ENCODE measurements at places on chromosomes 5 and 9.

GRCh38 chr9:27328483-27328882, 31.5 kb upstream of the EQTN start:
- DNase-seq: no peak

GRCh38 chr5:97418462-97418861, 235.4 kb upstream of the RIOK2 start:
- no peak for DNase-seq

GRCh38 chr9:79719989-79720388, 148.2 kb downstream of the TLE4 start:
- no peak for DNase-seq

DNA sequence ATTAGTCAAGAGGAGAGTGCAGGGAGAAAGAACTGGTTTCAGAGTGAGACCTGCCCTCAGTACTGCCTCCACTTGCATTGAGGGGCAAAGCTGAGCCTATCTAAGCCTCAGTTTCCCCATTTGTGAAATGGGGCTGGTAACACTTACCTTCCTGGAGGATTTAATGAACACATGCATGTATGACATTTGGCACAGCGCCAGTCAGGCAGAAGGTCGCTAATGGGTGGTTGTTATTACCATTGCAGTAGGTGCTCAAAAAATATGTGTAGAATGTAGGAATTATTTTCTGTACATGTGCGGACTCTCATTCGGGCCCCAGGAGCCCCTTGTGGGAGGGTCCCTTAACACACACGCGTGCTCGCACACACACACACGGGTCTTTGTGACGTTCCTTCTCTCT, 10.9 kb downstream of the FAT2 start:
- DNase-seq: no peak

DNA sequence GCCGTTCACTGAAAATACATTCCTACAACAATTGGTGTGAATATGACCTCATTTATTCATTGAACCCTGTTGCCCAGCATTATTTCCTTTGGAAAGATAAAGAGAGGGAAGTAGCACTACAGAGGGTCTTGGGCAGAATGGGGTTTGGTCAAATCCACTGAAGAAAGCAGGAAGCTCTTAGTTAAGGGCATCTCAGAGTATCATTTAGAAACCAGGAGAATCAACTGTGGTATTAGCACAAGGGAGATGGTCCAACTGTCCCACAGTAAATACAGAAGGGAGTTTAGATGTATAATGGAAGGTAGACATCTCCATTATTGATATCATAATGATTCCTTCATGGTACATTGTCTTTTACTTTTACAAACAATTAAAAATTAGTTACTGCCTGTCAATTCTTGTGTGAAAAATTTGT, 47.1 kb downstream of the LIX1 start:
- DNase-seq: no peak

GRCh38 chr5:44646016-44646415, 162.7 kb upstream of the MRPS30 start:
- DNase-seq: no peak

- no peak for DNase-seq
These were observed 116.7 kb downstream of the NR6A1 start for GRCh38 chr9:124654431-124654830.

DNA sequence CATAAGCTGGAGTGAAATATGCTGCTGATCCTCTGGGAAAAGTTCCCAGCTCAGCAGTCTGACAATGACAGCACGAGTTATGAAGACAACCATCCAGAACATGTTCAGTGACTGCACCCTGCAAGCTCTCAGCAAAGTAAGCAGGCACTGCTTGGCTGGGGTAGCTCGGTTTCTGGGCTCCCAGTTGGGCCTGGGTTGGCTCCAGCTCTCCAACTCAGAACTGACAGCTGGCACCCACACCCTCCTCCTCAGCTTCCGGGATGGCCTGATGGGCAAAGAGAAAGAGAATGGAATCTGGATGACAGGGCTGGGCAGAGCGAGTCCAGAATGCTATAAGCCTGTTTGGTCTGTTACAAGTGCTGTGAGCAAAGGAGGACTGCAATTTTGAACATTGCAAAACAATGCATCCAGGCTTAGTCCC, 185.0 kb downstream of the CSNK1G3 start:
- DNase-seq: no peak

- no peak for DNase-seq
These were observed 43.3 kb downstream of the FGF10 start for GRCh38 chr5:44345871-44346270.

DNA sequence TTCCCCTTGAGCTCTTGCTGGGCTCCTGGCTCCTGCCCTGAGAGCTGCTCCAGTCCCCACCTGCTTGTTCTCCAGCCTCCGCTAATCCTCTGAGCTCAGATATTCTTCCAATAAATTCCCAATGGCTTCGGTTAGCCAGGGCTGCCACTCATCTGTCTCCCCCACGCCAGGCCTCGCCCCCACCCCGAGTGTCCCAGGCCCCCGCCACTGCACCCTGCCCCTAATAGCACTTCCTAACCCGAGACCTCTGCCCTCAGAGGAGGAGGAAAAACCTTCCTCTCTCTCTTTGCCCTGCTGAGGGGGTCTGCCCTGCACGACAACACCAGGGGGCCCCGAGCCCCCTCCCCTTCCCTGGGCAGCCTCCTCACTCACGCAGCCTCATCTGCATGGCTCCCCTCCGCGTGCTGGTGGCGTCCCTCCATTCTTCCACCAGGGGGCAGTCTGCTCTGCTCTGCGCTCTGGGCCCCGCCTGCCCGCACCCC, 5.4 kb upstream of the LCN15 start:
- DNase-seq: no peak

GRCh38 chr5:90871391-90871991, 312.9 kb downstream of the ADGRV1 start:
- DNase-seq: no peak

DNA sequence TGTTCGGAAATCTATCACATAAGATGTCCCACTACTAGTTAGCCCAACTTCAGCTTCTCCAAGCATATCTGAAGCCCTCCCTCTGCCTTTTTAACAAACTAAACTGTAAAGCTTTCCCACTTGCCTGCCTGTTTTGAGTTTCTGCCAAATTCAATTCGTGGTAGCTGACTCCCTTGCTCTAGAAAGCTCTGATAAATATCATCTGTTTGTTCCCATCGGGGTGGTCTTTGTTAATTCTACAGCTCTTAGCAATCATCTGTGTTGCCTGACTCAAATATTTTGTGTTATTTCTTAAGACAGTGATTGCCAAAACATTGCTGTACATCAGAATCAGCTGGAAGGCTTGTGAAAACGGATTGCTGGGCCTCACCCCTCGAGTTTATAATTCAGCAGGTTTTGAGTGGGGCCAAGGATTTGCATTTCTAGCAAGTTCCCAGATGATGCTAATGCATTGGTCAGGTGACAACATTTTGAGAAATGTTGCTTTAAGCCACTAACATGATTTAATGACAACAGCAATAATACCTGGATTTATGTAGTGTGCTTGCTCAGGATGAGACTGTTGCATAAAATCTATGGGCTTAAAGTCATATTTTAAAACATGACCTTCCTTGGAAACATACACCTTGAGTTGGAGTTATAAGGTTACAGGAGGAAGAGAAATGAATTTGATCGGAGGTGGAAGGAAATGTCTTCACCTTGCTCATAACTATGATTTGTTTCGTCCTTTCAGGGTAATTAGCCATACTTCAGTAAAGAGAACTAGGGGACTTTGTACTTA, 631.9 kb downstream of the PSAT1 start:
- DNase-seq: no peak

- no peak for DNase-seq
These were observed 28.8 kb upstream of the TLE4 start for GRCh38 chr9:79542735-79543620.

DNA sequence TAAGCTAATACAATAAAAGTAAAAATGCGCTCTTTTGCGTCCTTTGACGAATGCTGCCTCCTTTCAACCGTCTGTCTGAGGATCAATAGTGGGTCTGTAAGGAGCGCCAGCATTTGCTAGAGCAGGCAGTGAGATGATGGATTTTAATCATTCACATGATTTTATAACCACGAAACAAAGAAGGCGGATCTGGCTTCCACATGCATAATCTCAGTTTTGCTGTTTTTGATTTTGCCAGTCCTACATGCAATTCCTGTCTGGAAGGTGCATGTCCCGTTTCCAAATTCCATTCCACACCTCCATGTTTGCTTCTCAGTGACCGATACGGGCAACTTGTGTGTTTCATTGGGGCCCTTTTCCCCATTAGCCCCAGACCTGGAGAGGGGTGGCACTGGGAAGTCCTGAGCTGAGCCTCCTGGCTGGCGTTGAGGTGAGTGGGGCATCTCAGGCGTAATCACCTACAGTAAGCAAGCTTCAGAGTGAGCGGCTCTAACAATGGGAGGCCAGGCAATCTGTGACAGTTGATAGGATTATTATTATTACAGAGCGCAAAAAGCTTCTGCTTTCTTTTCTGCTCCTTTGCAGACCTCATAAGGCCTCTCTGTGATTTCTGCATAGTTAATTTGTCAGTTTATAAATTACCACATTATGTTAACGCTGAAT, 405.4 kb downstream of the ZSWIM6 start:
- no peak for DNase-seq

- DNase-seq: no peak
These were observed 6.3 kb downstream of the ARL15 start for GRCh38 chr5:54304040-54304439.

DNA sequence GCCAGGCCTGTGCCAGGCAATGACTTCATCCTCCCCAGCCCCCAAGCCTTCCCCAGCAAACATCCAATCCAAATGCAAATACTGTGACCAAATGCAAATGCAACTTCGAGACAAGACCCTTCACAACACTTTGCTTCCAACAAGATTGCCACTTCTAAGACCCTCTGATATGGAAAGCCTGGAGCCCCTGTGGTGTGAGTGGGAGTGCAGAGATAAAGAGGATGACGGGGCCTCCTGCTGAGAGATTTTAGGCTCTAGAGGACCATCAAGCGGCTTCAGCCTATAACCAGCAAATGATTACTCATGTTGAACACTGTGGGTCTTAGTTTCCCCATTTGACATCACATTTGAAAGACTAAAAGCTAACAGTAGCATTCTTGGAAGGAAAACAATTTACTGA, 46.6 kb upstream of the GABRP start:
- DNase-seq: no peak

- no peak for DNase-seq
These were observed 1.1 kb upstream of the DBH start for GRCh38 chr9:133635098-133635497.

- no peak for DNase-seq
These were observed 157.1 kb downstream of the HTR1A start for GRCh38 chr5:63805151-63805550.

DNA sequence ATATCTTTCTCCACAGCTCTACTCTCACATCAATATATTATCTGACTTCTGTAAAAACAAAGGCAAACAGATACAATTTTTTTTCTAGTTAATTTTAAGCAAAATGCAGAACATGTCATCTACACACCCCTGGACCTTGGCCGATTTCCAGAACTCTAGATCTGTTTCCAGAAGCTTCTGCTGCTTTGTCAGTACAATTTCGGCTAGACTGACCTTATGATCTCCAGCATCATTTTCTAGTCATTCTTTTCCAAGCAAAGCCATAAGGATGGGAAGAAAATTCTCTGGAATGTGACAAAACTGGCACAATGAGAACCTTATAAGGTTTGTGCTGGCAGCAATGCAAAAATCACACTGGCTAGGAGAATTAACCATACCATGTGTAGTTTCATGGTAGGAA, 132.8 kb upstream of the MPDZ start:
- DNase-seq: no peak

GRCh38 chr9:100066539-100066938, 32.3 kb downstream of the ERP44 start:
- no peak for DNase-seq

DNA sequence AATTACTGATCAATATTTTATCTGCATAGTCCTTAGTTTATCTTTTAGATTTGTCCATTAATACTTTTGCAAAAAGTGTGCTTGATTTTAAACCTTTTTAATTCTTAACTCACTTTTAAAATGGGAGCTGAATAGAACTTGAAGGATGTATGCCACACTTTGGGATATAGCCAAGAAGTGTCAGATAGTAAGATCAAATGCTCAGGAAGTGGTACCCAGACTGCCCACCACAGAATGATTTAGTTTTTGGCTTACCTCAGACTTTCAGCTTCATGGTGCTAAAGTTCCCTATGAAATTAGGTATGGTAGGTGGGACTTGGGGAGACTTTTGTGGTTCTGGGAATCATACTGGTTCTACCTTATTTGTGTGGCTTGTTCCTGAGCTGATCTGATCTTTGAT, 14.7 kb downstream of the FOCAD start:
- no peak for DNase-seq

DNA sequence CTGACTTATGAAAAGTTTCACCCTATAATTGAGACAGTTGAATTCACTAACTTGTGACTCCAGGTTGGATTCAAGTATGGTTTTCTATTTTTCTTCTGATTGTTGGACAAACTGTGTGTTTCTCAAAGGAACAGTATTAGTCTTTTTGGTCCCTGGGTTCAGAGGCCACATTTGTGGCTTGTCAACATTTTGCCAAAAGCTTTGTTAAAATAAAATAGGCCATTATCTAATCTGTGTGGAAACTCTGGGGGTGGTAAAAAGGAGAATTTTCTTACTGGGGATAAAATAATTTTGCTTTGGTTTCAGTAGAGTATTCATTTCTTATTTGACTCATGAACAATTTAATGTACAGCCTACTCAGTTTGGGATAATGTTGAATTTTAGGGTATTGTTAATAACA, 166.3 kb downstream of the TMEM167A start:
- no peak for DNase-seq

- DNase-seq: no peak
These were observed 40.0 kb downstream of the PTGES start for GRCh38 chr9:129712634-129713401.

DNA sequence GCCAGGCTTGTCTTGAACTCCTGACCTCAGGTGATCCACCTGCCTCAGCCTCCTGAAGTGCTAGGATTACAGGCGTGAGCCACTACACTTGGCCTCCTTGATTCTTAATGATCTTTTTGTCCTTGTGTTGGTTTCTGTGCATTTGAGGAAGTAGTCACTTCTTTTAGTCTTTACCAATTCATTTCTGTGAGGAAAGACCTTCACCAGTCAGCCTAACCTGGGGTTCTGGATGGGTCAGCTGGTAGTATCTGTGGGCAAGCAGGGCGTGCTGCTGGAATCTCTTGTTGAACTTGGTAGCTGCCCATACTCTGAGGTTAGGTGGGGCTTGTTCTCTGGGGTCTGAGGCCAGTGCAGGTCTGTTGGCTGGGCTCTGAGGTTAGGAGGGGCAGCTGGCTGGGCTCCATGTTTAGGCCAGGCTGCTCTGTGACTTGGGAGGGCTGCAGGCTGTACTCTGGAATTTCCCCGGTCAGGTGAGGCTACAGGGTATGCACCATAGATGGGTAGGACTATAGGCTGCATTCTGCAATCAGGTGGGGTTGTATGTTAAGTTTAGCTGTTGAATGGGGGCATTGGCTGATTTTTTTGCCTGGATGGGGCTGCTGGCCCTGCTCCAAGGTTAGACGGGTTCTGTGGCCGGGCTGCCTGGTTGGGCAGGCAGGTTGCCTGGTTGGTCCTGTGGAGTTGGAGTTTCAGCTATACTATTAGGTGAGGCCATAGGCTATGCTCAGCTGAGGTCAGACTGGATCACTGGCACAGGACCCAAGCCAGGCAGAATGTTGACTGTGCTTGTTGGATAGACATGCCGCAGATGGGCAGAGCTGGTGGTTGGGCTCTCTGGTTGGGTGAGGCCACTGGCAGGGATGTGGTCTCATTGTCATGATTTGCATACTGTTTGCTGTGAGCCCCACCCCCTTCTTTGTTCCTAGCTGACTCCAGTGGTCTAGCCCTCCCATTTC, 19.2 kb downstream of the UBAP1 start:
- DNase-seq: no peak

Data from GM12892 (cell line).